Osteoblast (primary cell): ENCODE measurements at places on chromosomes 1 and 21. TPM values are rescaled to one million over a fixed set of nuclear protein-coding genes. Genes with fewer than 3 reads are reported as not detected.

Gene MYCBP
- total RNA-seq: 2.1 and 2.5 TPM in 2 replicates

Gene ANKRD65
- total RNA-seq: 1.2 and 1.8 TPM in 2 replicates

Gene TMEM61
- total RNA-seq: not detected in 2 replicates

Gene SLC30A2
- total RNA-seq: not detected in 2 replicates

- H3K4me1 ChIP-seq: peaks cover 44% of the 10 kb centered on the region
- H3K36me3 ChIP-seq: no peaks in the 10 kb centered on the region
- H3K27me3 ChIP-seq: no peaks in the 10 kb centered on the region
- peak overlapping the region; percentile 34 for H3K27ac ChIP-seq
- H3K4me3 ChIP-seq: no peak overlapping the region
These were observed 8.8 kb upstream of the ANGPTL7 start for GRCh38 chr1:11180342-11180744.

DNA sequence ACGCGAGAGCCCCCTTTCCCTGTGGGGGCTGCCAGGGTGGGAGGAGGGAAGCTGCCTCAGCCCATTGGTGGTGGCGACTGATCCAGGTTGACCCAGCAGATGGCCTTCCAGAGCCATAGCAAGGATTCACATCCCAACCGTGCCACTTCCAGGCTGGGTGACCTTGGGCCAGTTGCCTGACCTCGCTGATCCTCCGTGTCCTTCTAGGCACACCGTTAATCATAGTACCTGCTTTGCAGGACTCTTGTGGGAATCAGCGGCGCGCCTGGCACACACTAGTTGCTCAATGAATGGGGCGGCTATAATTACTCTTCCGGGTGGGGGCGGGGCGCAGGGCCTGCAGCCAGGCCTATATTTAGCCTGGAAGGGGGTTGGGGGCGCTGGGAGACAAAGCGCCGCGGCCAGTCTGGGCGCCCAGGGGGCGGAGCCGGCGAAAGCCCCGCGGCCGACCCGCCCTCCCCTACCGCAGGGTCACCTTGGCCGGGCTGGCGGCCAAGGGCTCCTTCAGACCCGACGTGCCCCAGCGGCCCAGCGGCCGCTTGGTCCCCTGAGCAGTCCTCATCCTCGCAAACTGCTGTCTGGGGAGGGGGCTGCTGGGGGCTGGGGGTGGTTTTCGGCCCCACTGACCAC is 5.1 kb downstream of the HSPB7 start:
- no peak overlapping the region for H3K27ac ChIP-seq
- DNase-seq: peak; percentile 91
- peak overlapping the region; percentile 65 for H3K4me3 ChIP-seq
- peaks cover 33% of the 10 kb centered on the region for H3K4me1 ChIP-seq
- no peaks in the 10 kb centered on the region for H3K36me3 ChIP-seq
- no peaks in the 10 kb centered on the region for H3K27me3 ChIP-seq

- peak overlapping the region; percentile 49 for H3K27ac ChIP-seq
- no peak overlapping the region for H3K4me3 ChIP-seq
- H3K27me3 ChIP-seq: no peaks in the 10 kb centered on the region
- peak; percentile 56 for DNase-seq
These were observed 86.5 kb upstream of the IPO9 start for GRCh38 chr1:201742476-201742875.

DNA sequence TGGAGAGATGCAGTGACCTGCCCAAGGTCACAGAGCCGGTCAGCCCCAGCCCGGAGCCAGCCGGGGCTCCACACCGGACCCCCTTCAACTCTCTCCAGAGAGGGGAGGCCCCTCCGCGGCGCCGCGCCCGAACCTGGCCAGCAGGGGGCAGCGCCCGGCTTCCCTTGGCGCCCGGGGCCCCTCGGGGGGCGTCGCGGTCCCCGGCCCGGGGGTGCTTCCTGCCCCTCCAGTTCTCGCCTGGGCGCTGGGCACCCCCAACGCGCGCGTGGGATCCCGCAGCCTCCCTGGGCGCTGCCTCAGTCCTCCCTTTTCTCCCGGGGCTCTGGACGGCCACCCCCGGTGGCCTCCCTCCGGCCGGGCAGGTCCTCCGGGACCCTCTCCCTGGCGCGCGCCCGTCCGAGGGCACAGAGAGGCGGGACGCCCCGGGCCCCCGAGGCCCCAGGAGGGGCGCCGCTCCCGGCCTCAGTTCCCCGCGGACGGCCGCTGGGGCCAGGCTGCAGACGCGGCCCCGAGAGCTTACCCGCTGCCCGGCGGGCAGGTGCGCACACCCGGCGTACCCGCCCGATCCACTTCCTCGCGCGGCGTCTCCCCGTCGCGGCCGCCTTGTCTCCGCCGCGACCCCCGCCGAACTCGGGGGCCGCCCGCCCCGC is 406 bp downstream of the HTR1D start:
- no peaks in the 10 kb centered on the region for H3K4me1 ChIP-seq
- H3K4me3 ChIP-seq: peak overlapping the region; percentile 55
- H3K27me3 ChIP-seq: peaks cover 36% of the 10 kb centered on the region
- no peaks in the 10 kb centered on the region for H3K36me3 ChIP-seq
- DNase-seq: peak; percentile 88

DNA sequence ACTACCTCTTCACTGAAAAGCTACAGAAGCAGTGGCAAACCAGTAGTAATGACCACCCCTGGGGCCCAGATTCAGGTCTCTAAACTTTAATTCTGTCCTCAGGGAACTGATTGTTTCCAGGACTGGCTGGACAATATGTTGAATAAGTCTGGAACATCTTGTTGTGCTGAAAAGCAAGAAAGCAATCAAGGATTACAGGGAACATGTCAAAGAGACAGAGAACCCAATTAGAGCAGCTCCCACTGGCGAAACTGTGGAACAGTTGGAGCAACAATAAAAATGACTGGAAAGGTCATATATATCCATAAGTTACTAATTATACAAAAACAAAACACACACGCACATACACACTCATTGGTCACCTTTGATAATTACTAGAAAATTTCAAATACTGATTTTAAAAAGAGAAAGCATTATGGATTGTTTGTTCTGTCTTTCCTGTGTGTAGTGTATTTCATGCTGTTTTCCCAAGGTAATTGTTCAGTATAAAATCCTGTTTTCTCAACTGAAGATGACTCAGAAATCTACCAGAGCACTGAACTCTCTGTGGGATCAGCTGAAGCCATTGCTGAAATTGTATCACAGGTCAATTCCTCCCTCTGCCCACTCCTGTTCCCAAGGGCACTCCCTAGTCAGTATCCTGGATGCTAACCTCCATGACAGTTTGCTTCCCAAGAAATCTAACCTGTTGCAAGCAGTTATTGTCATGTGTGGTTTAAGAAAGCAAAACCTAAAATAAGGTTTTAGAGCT is 83.6 kb upstream of the RGS1 start:
- no peaks in the 10 kb centered on the region for H3K27me3 ChIP-seq
- no peaks in the 10 kb centered on the region for H3K36me3 ChIP-seq
- no peak overlapping the region for H3K4me3 ChIP-seq

- peaks cover 33% of the 10 kb centered on the region for H3K4me1 ChIP-seq
- no peak for DNase-seq
- H3K4me3 ChIP-seq: no peak overlapping the region
- no peaks in the 10 kb centered on the region for H3K27me3 ChIP-seq
These were observed 19.0 kb upstream of the VCAM1 start for GRCh38 chr1:100700586-100700985.

DNA sequence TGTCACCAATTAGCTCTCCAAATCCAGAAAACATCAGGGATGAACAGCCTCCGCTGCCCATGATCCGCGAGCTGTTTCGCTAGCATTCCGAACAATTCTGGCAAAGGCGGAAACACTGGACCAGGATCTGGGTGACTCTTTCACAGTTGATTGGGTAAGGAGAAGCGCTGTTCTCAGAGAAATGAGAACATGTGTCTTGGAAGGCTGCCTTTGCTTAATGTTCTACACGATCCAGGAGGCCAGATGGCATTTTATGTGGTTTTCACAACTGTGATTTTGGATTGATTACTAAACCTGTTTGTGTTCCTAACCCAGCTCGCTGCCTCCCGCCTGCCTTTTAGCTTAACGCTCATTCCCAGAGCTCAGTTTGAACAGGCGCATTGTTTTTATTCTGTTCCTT is 144.0 kb downstream of the KIF26B start:
- no peak overlapping the region for H3K27ac ChIP-seq
- peak overlapping the region; percentile 42 for H3K4me3 ChIP-seq
- H3K36me3 ChIP-seq: no peaks in the 10 kb centered on the region

- H3K36me3 ChIP-seq: no peaks in the 10 kb centered on the region
- no peaks in the 10 kb centered on the region for H3K27me3 ChIP-seq
- H3K27ac ChIP-seq: no peak overlapping the region
- no peak for DNase-seq
- H3K4me3 ChIP-seq: no peak overlapping the region
- no peaks in the 10 kb centered on the region for H3K4me1 ChIP-seq
These were observed 260.1 kb downstream of the C1orf94 start for GRCh38 chr1:34436836-34437235.

- DNase-seq: no peak
- no peaks in the 10 kb centered on the region for H3K36me3 ChIP-seq
- H3K27me3 ChIP-seq: no peaks in the 10 kb centered on the region
- H3K4me1 ChIP-seq: peaks cover 19% of the 10 kb centered on the region
- H3K4me3 ChIP-seq: no peak overlapping the region
- H3K27ac ChIP-seq: no peak overlapping the region
These were observed 5.1 kb upstream of the EDN2 start for GRCh38 chr1:41489561-41489960.

DNA sequence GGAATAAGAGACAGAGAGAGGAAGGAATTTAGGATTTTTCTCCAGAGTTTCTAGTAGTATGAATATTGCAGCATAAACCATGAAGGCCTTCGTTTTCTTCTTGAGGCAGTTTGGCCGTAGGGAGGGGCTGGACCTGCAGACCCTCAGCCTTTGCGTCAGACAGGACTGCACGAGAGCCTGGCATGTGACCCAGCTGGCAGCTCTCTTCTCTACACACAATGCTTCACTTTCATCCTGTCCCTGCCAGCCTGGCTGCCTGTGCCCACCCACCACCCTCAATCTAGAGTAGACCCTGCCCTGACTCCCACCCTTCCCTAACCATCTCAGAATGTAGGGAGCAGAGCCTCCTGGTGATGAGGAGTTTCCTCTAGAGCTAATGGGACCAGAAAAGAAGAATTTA is 1.6 kb downstream of the CA14 start:
- peaks cover 17% of the 10 kb centered on the region for H3K4me1 ChIP-seq
- H3K27me3 ChIP-seq: peaks cover 30% of the 10 kb centered on the region
- H3K4me3 ChIP-seq: no peak overlapping the region
- peak; percentile 67 for DNase-seq
- H3K27ac ChIP-seq: no peak overlapping the region
- H3K36me3 ChIP-seq: no peaks in the 10 kb centered on the region

DNA sequence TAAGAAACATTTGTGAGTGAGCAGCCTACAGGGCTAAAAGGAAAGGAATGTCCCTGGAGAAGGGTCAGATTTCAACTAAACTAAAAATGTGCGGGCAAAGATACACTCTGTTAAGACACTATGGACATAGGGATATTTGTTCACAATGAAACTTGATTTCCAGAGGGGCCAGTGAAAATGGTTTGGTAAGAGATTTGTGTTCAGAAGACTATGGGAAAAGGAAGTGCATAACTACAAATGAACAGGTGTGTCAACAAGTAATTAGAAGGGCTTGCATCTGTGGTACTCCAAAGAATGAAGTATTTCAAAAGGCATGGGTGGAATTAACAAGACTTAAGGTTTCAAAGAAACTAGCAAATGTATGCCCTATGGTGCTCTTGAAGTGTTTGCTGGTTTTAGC is 60.4 kb downstream of the NME7 start:
- no peak for DNase-seq
- no peak overlapping the region for H3K27ac ChIP-seq

DNA sequence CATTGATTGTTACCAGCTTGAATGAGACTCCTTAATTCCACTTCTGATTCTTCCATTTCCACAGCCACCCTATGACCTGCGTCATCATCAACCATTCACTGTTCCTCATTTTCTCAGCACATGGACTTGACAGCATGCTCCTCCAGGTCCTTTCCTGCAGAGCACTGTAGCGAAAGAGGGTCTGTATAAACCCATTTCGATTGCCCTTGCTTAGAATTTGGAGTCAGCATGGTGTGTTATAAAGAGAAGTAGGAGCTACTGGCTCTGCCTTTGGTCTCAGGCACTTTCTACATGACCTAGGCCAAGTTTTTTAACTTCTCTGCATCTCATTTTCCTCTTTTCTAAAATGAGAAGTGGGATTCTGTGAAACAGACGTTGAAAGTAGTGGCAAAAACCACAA is 133.8 kb downstream of the AK5 start:
- H3K36me3 ChIP-seq: no peaks in the 10 kb centered on the region
- no peak overlapping the region for H3K4me3 ChIP-seq
- H3K27ac ChIP-seq: no peak overlapping the region
- no peaks in the 10 kb centered on the region for H3K27me3 ChIP-seq
- DNase-seq: no peak
- H3K4me1 ChIP-seq: peaks cover 18% of the 10 kb centered on the region

DNA sequence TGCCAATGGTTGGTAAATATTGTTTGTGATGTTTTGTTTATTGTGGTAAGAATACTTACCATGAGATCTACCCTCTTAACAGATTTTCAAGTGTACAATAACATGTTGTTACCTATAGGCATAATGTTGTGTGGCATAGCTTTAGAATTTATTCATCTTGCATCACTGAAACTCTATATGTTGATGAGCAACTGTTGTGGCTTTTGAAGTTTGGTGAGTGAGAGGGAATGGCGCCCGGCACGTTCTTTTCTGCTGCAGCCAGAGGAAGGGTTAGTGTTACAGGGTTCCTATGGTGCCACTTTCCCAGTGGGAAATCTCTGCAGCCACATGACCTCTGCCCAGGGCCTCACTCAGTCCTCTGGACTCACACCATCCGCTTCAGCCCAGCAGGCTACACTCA is 342.5 kb upstream of the ADGRL2 start:
- no peak overlapping the region for H3K27ac ChIP-seq
- DNase-seq: peak; percentile 39
- no peak overlapping the region for H3K4me3 ChIP-seq

GRCh38 chr1:224694969-224695368 is 78.9 kb downstream of the CNIH3 start:
- H3K4me3 ChIP-seq: no peak overlapping the region
- no peaks in the 10 kb centered on the region for H3K36me3 ChIP-seq
- peaks cover 8% of the 10 kb centered on the region for H3K4me1 ChIP-seq
- H3K27me3 ChIP-seq: no peaks in the 10 kb centered on the region

- H3K4me1 ChIP-seq: no peaks in the 10 kb centered on the region
- H3K4me3 ChIP-seq: no peak overlapping the region
These were observed 54.5 kb upstream of the TTC34 start for GRCh38 chr1:2856066-2856390.

DNA sequence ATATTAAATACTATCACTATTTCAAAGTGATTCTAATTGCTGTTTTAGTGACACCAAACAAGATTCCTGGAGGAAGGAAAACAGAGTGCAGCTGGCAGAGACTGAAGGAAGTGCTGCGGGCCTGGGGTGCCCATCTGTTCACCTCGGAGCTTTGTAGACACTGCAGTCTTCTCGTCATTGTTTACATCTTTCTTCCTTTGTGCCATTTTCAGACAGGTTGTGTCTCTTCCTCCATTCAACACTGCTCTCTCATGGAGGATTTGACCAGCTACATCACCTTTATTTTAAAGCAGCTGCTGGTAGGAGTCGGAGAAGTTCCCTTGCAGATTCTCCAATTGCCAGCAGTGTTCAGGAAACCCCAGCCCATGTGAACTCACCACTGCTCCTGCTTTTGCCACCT is 37.3 kb downstream of the ABCA4 start:
- peaks cover 10% of the 10 kb centered on the region for H3K4me1 ChIP-seq
- no peak overlapping the region for H3K27ac ChIP-seq
- H3K27me3 ChIP-seq: peaks cover 9% of the 10 kb centered on the region
- no peak overlapping the region for H3K4me3 ChIP-seq

- peaks cover 19% of the 10 kb centered on the region for H3K27me3 ChIP-seq
- DNase-seq: peak; percentile 100
- H3K4me3 ChIP-seq: peak overlapping the region; percentile 37
- H3K36me3 ChIP-seq: no peaks in the 10 kb centered on the region
- no peak overlapping the region for H3K27ac ChIP-seq
These were observed 5.5 kb upstream of the PRKCZ start for GRCh38 chr1:2044510-2045319.
